GM13977 (cell line): ENCODE measurements at places on chromosomes 2 and 18.
A peak's percentile ranks its signal among the peaks of the same experiment; 100 is the strongest.

GRCh38 chr2:40746191-40746590 lies 294.3 kb upstream of the SLC8A1 start:
- DNase-seq: no peak

- no peak for DNase-seq
These were observed 50.0 kb downstream of the MC4R start for GRCh38 chr18:60322591-60322990.

DNA sequence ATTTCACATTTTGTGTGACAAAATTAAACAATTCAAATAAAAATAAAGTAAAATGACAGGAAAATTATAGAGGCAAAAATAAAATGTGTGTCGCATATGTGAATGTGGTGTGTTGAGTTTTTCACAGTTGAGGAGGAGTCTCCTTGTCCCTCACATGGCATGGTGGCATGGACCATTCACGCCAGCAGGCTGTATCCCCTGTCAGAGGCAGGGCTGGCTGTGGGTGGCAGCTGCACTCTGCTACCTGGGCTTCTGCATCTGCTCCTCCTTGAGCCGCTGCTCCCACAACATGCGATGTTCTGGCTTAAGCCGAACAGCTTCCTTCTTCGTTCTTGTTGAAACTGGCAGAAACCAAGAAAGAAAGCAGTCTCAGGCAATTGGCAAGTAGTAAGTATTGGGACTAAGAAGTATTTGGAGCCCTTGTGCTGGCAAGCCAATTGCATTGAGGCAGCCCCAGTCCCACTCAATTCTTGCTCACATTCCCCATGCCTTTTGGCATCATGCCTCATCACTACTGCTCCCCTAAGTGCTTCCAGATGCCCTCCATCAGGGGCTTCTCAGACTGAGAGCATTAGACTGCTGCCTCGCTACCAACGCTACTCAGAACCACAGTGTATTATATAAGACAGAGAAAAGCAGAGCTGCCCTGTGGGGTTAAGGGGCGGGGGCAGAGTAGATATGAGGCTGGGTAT lies 177.9 kb upstream of the NABP1 start:
- no peak for DNase-seq

DNA sequence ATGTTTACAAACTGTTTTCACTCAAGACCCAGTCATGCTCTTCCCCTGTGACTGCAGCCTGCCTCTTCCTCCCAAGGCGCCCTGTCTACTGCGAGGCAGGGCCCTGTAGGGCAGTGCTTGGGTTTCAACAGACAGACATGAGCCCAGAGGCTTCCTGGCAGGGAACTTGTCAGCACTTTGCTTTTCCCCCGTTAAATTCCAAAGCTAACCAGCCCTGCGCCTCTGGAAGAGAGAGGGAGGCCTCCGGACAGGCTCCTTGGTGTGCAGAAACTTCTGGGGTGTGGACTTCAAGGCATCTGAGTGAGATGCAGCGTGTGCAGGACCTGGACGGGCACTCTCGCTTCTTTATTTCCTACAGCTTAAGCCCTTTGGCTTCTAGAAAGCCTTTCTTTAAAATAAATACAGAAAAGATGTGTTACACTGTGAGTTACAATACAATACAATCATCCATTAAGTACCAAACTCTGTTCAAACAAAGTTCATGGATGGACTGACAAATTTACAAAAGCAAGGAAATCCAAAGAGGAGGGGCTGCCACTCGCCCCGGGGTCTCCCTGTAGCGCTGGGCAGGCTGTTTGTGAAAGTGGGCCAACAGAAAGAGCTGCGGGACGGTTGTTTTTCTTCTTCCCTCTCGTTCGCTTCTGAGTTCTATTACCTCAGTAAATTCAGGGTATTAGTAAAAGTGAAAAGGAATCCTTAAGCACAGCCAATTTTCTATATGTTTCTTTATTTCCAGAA lies 8.8 kb upstream of the ZNF516 start:
- DNase-seq: no peak

- DNase-seq: peak; percentile 34
These were observed at the start of gene ANTXR1 for GRCh38 chr2:69013142-69013839. Gene ANTXR1 (plus strand): TSS chr2:69013179. CDS start chr2:69013500, 321 bp downstream.

- no peak for DNase-seq
These were observed 121.6 kb downstream of the THADA start for GRCh38 chr2:43474273-43474672.

GRCh38 chr2:204282081-204282480 lies 263.2 kb upstream of the PARD3B start:
- no peak for DNase-seq

- DNase-seq: no peak
These were observed 928.5 kb upstream of the CELF4 start for GRCh38 chr18:38494065-38494464.
